ENCODE measurements at places on chromosomes 4 and X.

- DNase-seq: no peak
Observed at GRCh38 chr4:95084584-95084983, 326.8 kb downstream of the BMPR1B start.

- DNase-seq: no peak
Observed at GRCh38 chr4:183409483-183409882, 35.0 kb upstream of the CDKN2AIP start.

DNA sequence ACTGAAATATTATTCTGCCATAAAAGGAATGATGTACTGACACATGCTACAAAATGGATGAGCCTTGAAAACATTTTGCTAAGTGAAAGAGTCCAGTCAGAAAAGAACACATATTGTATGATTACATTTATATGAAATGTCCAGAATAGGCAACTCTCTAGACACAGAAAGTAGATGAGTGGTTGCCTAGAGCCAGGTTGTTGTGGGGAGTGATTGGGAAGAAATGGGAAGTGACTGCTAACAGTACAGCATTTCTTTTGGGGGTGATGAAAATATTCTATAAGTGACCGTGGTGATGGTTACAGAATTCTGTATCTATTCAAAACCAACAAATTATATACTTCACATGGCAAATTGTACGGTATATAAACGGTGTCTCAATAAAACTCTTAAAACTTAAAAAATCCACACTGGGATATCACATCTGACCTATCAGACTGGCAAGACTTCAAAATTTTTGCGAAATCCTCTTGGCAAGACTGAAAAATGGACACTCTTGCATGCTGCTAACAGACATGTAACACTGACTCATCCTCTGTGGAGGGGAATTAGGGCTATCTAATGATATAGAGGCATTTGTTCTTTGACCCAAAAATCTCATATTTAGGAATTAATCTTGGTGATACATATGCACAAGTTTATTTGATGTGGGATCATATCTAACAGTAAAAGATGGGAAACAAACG, 71.8 kb downstream of the FAM13A start:
- no peak for DNase-seq

- DNase-seq: peak; percentile 62
Observed at GRCh38 chr4:59597536-59598329, 1602.4 kb upstream of the ADGRL3 start.

Measured in posterior vena cava (tissue), 2 donors.